ENCODE measurements at places on chromosomes 12 and 14.
A peak's percentile ranks its signal among the peaks of the same experiment; 100 is the strongest.

DNA sequence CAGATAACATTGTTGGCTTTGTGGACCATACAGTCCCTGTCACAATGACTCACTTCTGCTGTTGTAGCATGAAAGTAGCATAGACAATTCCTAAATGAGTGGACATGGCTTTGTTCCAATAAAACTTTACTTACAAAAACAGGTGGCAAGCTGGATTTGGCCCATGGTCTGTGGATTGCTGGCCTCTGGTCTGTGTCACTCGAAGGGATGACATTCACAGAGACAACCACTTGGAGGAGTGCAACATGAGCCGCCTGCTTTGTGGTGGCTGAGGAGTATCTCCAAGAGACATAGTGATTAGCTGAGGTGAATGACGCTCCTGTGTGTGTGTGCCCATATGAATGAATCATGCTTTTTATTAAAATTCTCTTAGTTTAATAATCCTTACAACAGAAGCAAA lies 81.3 kb upstream of the NRXN3 start:
- peak; percentile 11 for DNase-seq

DNA sequence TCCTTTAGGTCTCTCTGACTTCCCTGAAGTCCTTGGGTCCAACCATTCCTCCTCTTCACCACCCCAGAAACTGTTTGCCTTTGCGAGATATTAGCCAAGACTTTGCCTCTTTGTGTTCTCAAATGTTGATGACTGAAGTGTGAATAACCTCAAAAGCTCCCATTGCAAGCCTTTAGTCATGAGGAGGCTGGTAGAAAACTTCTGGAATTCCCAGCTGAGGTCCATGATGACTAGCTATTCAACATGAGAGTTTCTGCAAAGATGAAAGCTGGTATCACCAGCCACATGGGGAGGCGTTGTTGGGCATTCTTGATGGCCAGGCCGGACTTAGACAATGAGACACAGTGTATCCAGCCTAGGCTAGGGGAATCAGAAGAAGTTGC lies 111.7 kb downstream of the TBX5 start:
- DNase-seq = no peak

DNA sequence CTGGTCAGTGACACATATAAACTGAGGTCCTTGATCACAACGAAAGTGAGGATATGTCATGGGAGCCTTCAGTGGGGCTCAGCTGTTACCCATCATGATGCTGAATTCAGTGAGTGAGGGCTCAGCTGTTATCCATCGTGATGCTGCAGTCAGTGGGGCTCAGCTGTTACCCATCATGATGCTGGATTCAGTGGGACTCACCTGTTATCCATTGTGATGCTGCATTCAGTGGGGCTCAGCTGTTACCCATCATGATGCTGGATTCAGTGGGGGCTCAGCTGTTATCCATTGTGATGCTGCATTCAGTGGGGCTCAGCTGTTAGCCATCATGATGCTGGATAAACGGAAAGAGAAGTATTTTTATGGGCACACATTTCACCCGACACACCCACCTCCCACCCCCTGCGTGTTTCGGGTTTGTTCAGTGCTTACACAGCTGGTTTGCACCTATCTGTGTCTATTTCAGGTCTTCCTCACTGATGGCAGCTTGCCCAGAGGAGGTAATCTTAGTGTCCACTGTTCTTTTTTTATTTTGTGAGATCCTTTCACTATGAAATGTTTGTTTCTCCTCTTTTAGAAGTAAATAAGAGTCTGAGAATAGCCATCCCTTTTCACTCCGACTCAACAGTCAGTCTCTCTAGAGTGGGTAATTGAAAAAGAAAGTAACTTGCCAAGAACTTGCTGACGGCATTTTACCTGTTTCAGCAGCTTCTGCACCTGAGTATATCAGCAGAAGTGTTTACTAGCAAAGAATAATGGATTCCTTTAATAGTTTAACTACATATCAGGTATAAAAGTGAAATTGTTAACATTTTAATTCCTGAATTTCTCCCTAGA lies 183.0 kb downstream of the ERC1 start:
- DNase-seq = no peak

GRCh38 chr12:2171672-2172426 lies 119.1 kb downstream of the CACNA1C start:
- no peak for DNase-seq

- no peak for DNase-seq
These were observed 20.5 kb upstream of the TMEM233 start for GRCh38 chr12:119573086-119573485.

- DNase-seq = no peak
These were observed 11.7 kb upstream of the NGDN start for GRCh38 chr14:23457587-23458445.

GRCh38 chr12:104011253-104011652 lies 38.7 kb downstream of the GLT8D2 start:
- DNase-seq = no peak

DNA sequence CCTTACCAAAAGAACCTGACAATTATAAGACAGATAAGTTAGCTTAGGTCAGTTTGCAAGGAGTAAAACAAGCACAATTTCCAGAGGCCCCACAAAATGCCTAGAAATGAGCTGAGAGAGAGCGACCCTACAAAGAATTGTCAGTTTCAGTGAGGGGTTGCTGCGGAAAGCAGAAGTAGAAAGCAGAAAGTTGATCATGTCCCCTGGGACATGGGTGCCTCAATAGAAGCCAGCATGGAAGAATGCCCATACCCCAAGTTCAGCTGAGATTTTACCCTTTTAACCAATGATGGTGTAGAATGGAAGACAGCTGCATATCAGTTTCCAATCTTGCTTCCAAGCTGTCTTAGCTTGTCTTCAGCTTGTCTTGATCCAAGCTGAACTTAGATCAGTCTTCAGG lies 21.8 kb upstream of the CRY1 start:
- DNase-seq = no peak

Measured in right atrium auricular region (tissue), 2 donors.